ENCODE measurements at places on chromosomes 11 and 22.

- DNase-seq = no peak
Observed at GRCh38 chr11:17923217-17923616, 89.6 kb downstream of the SERGEF start.

DNA sequence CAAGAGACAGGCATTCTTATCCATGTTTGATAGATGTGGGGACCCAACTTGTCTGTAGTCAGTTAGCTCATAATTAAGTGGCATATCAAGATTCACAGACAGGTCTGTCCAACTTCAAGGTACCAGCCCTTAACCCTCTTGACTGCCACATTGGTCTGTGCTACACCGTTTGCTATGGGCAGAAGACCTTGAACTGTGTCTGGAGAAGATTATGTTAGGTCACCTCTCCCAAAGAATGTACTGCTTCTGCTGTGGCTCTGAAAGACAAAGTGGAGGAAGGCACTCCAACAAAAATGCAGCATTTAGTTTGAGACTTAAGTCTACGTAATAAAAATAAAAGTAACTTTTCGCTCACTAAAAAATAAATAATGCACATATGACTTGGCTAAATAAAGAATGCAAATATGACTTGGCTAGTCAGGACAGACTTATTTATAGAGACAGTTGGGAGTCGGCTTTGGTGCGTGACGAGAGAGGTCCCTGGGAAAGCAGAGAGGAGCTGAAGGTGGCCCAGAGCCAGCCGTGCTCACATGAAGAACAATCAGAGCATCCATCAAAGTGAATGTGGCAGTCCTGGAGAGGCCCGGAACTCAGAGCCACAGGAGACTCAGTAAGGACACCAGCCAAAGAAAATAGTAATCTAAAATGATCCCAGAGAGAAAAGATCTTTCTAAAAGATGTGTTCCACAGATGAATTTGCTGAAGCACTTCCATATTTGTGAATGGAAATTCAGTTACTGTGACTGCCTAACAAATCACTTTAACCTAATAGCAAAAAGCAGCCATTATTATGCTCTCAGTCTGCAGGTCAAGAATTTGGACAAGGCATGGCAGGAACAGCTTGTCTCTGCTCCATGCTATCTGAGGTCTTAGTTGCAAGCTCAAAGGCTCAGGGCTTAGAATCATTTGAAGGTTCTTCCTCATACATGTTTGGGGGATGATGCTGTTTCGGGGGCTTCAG lies 35.0 kb downstream of the CWC15 start:
- DNase-seq = no peak

- DNase-seq = no peak
Observed at GRCh38 chr11:87810486-87810885, 364.8 kb downstream of the RAB38 start.

- no peak for DNase-seq
Observed at GRCh38 chr11:109856928-109857327, 236.3 kb upstream of the ZC3H12C start.

GRCh38 chr11:46020084-46020599 lies 97.7 kb downstream of the LARGE2 start:
- DNase-seq = no peak

DNA sequence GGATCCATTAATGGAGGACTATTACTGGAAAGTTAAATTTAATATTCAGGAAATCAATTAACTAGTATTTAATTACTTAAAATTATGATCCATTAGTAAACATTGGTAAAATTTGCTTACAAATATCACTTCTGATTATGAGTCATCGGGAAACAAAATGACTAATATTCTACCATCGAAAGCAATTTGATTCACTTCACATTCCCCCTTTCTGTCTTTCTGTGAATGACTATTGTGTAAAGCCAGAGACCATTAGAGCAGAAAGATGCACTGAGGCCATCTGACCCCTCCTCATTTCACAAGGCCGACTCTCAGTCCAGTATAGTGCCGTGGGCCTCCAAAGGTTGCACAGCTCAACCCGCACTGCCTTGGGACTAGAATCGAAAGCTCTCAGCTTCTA lies 619.0 kb downstream of the OPCML start:
- no peak for DNase-seq

- no peak for DNase-seq
Observed at GRCh38 chr22:46075764-46076531, 74.4 kb upstream of the PPARA start.

GRCh38 chr11:15688351-15688792 lies 573.6 kb downstream of the INSC start:
- DNase-seq = no peak

DNA sequence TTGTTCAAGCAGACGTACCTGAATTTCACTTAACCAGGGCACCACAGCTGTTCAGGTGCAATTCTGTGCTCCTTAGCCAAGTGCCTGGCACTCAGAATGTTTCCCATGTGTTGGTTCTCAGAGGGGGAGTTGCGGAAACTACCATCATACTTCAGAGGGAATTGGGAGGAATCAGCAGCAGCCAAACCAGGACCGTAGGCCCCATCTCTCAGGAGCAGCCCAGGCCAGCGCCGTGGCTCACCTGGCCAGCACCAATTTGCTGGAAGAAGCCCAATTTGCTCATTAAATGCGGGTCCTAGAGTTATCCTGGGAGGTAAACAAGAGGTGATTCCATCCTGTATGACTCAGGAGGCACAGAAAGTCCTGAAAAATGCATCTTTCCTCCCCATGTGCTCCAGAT lies 435.4 kb downstream of the BRD1 start:
- no peak for DNase-seq

GRCh38 chr22:29266564-29267461 lies 968 bp downstream of the RHBDD3 start:
- DNase-seq = no peak

- no peak for DNase-seq
Observed at GRCh38 chr22:24155627-24156140, 25.6 kb upstream of the SUSD2 start.

- no peak for DNase-seq
Observed at GRCh38 chr11:128704517-128704916, 10.6 kb downstream of the FLI1 start.

Measured in stimulated activated CD8-positive, alpha-beta memory T cell treated with anti-CD3 and anti-CD28 coated beads, Interleukin-4, amount 100 ng/mL, for 1 hour (primary cell).